Mesendoderm (in vitro differentiated cells): ENCODE measurements at places on chromosomes 16 and 17.

GRCh38 chr16:89431630-89432029, 58.7 kb downstream of the ANKRD11 start:
- no peak for DNase-seq

GRCh38 chr17:80213643-80213975, 6.5 kb downstream of the SGSH start:
- no peak for DNase-seq

DNA sequence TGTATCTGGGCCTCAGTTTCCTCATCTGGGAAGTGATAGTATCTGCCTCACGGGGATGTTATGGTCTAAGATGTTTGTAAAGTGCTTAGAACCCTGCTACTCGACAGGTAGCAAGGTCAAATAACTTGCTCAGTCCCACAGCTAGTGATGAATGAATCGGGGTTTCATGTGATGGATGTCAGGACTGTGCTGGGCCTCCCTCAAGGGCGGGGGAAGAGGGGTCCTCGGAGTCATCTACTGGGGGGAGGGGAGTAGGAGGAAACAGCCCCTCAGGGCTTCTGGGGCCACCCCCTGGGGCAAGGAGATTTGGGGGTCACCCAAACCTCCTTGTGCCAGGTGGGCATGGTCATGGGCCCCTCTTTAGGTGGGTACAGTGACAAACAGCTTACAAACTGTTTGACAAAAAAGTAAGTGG, 732 bp downstream of the PNPO start:
- DNase-seq: no peak

- no peak for DNase-seq
Observed at GRCh38 chr17:13078591-13079385, 61.0 kb upstream of the ELAC2 start.

DNA sequence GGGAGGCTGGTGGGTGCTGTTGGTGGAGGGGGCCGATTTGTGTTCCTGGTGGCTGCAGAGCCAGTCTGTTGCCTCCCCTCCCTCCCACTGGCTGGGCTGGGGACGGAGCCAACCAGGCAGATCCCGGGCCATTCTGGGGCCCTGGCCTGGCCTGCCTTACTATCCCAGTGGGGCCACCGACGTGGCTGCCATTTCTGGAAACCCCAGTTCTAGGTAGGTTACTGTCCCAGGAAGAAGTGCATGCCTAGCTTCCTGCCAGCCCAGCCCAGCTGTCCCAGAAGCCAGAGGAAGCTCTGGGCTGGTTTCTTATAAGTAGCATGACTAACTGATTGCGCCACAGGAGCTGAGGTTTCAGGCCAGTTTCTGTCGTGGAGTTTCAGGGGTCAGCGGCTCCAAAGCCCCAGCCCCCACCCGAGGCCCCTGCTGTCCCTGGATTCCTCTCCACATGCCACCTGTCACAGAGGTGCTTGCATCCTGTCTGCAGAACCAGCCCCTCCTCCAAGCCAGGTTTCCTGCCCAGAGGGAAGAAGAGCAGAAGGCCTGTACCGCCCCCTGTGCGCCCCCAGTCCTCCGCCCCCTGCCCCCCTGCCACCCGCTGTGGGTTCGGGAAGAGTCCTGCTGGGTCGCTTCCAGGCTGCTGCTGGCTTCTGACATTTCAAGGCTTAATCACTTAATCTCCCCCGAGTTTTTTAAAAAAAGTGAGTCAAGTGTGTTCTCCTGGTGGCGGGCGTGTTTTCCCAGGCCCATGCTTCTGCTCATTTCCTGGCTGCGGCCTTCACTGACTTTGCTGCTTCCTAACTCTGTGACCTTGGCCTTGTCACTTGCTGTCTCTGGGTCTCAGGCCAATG, 13.2 kb downstream of the IL4R start:
- peak; percentile 99 for DNase-seq

GRCh38 chr17:70320673-70321345, 151.5 kb downstream of the KCNJ2 start:
- no peak for DNase-seq

- DNase-seq: no peak
Observed at GRCh38 chr17:40073454-40074174, 10.8 kb downstream of the THRA start.

- no peak for DNase-seq
Observed at GRCh38 chr17:29615048-29615385, 7.7 kb downstream of the CORO6 start.

DNA sequence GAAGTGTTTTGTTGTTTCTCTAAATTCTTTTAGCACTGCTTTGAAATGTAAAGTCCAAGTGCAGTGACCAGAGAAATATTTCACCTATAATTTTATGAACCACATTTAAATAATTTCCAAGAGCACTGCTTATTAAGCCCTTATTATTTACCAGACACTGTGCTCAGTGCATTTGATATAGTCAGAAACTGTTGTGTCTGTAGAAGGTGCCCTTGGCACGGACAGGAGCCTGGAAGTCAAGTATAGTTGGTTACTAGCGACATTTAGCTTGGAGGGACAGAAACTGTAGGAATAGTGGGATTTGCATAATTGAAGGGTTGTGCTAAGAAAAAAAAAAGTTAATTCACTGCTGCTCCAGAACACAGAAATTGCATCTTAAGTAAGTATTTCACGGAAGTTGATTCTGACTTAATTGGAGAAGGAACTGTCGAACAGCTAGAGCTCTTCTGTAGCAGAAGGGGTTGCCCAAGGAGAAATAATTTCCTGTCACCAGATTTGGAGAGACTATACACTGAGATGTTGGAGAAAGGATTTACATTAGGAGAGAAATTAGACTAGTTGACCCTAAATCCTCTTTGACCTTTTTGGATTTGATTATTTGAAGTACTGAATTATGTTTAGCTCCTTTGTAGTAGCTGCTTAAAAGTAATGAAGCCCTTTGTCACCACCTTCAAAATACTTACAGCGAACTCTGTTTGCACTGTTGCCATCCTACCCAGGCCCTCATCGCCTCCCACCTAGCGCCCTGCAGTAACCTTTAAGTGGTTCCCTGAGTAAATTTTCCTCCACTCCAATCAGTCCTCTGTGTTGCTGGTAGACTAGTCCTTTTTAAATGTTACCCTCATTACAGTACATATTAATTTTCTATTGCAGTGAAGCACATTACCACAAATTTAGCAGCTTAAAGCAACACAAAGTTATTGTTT, 25.6 kb downstream of the COX10 start:
- DNase-seq: no peak

GRCh38 chr16:87621976-87622713, 19.8 kb downstream of the JPH3 start:
- DNase-seq: no peak

DNA sequence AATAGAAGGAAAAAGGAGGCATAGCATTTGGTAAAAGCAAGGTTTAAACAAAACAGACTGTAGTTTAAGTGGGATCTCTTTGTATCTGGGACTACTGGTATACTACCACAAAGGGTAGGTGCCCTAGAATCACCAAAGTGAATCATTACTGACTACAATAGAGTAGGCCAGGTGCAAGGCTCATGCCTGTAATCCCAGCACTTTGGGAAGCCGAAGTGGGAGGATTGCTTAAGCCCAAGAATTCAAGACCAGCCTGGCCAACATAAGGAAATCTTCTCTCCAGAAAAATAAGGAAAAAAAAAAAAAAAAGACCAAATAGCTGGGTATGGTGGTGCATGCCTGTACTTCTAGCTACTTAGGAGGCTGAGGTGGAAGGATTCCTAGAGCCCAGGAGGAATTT, 60.8 kb upstream of the CORO6 start:
- DNase-seq: no peak

DNA sequence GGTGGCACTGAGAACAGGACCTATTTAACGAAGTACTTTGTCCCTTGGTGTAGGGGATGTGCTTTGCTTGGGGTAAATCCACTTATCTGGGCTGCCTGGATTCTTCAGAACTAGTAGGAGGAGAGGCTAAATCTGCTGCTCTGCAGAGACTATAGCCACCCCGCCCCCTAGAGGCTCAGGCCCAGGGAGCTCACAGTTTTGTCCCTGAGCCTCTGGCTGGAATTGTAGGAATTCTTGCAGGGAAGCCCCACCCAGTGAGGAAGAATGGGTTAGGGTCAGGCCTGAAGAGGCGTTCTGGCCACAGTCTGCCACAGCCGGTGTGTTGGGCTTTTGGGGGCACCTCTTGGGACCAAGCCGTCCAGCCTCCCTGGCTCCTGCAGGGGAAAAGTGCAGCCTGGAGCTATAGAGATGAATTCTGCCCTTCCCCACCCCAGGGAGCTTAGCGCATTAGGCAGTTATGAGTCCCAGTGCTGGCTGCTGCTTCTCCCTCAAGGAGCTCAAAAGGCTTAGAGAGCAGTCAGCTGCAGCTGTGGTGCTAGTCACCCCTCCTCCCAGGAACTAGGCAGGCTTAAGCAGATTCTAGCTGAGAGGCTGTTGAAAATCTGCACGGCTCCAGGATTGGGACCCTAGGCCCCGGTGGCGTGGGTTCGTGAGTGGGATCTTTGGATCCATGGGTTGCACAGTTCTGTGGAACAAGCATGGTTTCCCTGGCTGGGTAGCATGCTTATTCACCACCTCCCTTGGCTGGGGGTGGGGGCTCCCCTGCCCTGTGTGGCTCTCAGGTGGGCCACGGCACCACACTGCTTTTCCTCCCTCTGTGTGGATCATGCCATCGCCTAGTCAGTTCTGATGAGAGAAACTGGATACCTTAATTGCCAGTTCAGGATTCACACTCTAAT, 237.4 kb upstream of the TOM1L1 start:
- DNase-seq: peak; percentile 83

DNA sequence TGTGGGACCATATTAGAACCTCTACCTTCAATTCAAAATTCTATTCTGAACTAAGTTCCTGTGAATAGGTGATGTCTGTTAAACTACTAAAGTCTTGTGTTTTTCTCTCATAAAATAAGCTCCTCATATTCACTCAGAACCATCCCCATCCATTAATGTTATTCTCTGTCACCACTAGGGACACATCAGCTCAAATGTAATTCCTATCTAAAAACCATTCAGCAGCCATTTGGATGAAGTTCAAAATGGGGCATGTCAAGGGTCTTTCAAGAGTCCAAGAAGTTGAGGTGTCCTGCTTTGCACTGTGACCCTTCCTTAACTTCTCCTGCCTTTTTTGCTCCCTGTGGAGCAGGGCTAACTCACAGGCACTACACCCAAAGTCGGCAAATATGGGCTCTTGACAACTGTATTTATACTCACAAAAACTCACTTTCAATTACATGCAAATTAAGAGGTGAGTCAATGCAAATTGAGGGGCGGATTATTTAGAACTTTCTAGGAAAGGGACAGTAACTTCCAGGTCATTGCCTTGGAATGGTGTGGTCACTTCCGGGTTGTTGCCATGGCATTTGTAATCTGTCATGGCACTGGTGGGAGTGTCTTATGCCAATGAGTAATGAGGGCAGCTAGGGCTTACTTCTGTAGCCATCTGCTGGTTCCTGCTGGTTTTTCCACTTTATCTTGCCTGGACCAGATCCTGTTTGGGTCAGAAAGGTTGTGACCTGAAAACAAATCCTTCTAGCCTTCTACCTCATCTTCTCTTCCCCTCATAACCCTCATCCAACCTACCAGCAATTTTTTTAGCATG, 128.2 kb upstream of the COX10 start:
- DNase-seq: peak; percentile 76

DNA sequence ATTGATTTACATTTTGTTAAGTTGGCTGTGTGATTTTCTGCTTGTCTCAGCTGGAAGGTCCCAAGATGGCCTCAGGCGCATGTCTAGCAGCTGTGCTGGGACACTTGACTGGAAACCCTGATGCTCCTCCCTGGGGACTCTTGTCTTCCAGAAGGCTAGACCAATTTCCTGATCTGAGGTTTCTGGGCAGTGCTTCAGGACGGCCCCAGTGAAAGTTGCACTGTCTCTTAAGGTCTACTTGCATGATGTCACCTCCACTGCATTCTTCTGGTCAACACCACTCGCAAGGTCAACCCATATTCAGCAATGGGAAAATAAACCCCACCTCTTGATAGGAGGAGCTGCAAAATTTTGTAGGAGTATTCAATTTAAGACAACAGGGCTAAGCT, 116.0 kb downstream of the SALL1 start:
- peak; percentile 86 for DNase-seq

GRCh38 chr16:71537643-71538042, 11.4 kb downstream of the CHST4 start:
- DNase-seq: peak; percentile 76

- DNase-seq: no peak
Observed at GRCh38 chr17:49482144-49482817, 12.8 kb upstream of the NGFR start.

DNA sequence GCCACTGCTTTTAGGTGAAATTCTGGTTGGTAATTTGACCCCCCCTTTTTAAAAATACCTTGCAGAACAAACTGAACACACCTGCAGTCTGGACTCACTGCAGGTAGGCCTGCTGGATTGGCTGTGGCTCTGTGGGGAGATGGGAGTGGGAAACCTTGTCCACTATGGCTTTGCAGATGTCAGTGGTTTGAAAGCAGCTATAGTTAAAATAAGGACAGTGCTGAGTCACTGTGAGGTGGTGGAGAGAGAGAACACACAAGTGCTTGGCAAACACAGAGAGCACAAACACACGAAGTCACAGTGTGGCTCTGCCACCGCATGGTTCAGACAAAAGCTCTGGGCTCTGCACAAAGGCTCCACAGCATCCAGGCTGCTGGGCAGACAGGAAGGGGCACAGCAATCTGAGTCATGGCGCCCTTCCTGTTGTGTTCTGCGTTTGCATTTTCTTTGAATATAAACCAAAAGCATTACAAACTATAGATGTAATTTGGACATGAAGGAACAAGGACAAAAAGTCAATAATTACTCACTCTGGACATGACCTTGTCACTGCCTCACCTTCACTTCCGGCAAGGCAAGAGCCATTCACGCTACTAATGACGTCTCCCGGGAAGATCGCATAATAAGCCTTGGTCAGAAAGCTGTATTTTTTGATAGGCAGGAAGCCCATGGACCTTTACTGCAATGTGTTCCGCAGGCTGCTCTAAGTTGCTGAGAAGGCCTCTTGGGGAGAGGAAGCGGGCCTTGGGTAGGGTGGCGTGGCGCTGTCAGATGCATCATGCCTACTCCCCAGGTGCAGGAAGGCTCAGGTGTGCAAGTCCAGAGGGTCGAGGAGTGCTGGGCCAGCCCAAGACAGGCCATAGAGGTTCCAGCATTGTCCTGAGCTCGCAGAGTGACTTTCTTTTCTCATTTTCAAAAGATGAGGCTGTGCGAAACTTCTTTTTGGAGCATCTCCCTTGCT, 60.1 kb upstream of the MED9 start:
- no peak for DNase-seq

DNA sequence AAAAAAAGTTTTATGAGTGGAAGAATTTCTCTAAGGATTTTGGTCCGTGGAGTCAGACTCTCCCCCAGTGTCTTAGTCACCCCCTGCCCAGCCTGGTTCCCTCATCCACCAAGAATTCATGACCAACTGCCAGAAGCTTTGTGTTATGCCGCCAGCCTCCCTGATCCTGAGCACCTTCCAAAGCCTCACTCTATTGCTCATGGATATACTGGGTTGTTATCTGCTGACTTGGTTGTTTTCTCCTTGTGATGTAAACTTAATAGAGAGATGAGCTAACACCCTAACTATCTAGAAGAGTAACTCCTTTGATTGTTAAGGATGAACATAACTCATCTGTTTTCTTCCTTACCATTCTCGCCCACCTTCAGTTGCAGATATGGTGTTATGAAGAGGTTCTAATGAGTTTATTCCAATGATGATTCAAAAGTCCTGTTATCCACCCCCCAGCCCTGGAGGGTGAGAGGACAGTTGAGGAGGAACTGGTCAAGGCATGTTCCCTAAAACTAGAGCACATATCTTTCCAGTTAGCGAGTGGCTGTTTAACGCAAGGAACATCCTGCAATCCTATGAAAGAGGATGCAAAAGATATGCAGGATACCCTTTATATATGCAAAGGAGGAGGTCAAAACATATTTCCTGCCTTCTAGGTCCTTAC, 1.5 kb upstream of the PSMD3 start:
- peak; percentile 43 for DNase-seq

- DNase-seq: no peak
Observed at GRCh38 chr17:76198702-76199101, 41.6 kb downstream of the RNF157 start.

- no peak for DNase-seq
Observed at GRCh38 chr17:15382914-15383313, 41.5 kb upstream of the TEKT3 start.
